Effector memory CD4-positive, alpha-beta T cell (primary cell): ENCODE measurements at places on chromosomes 4 and X.

DNA sequence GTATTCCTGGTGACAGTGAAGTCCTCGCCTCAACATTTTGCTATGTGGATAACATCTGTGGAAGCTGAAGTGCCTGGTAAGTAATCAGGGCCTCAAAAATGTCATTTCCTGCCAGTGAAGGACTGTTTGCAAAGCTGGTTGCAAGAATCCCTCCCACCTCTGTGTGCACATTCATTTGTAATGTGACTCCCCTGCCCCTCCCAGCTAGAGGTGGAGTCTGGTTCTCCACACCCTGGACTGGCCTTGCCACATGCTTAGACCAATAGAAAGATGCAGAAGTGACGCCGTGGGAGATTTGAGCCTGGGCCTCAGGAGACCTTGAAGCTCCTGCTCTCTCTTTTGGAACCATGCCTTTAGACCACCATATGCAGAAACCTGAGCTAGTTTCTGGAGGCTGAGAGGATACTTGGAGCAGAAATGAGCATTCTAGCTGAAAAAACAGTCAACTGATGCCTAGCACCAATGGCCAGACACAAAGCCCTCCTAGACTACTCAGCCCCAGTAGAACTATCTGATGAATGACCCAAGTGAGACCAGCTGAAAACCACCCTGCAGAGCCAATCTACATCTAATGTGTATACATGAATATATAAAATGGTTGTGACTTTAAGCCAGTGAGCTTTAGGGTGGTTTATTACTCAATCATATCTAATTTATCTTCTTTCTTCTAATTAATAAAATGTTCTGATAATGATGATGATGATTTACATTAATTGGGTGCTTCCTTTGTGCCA lies 47.8 kb upstream of the CRMP1 start:
- DNase-seq, result no peak

DNA sequence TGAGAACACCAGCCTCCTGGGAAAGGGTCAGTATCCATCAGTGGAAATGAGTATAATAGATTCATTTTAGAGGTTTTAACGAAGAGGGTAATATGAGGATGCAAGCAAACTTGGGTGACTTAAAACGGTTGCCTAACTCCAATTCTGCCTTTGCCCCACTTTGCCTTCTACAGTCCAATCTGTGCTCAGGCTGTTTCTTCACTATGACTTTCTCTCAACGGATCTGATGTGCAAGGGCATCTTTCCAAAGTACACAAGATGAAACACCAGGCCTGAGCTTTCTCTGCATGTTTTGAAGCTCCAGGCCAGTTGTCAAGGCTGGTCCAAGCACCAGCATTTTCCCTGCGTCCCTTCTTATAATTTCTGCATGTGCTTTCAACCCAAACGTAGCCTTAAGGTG lies 68.0 kb upstream of the TMEM164 start:
- no peak for DNase-seq

GRCh38 chr4:2763511-2763967 lies 7.4 kb upstream of the TNIP2 start:
- no peak for DNase-seq

- DNase-seq, result no peak
Observed at GRCh38 chr4:10761903-10762302, 77.3 kb upstream of the CLNK start.

- DNase-seq, result peak; percentile 2
Observed at GRCh38 chrX:103464072-103464773, 55.1 kb downstream of the RAB40A start.

DNA sequence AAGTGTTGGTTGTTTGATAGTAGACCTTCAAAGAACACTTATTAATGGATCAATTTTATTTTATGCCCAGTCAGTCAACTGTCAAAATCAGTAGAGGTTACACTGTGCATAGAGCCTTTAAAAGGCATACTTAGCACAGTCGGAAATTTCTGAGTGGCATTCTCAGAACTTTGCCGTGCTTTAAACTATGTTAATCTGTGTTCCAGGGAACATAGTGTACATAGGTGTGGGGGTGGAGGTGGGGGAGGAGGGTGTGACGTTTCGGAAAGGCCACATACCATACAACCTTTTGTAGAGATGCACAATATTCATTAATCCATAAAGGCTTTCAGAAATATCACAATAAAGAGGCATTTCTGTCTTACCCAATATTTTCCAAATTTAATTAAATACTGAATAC lies 75.8 kb downstream of the RS1 start:
- DNase-seq, result no peak

- no peak for DNase-seq
Observed at GRCh38 chrX:132068405-132068804, 45.3 kb downstream of the STK26 start.

GRCh38 chr4:76723924-76724323 lies 174.0 kb downstream of the SOWAHB start:
- no peak for DNase-seq

GRCh38 chr4:183541752-183542040 lies 36.8 kb downstream of the ING2 start:
- DNase-seq, result no peak

GRCh38 chr4:94181815-94182214 lies 25.9 kb upstream of the SMARCAD1 start:
- DNase-seq, result no peak

GRCh38 chr4:1078490-1078889 lies 34.9 kb downstream of the RNF212 start:
- no peak for DNase-seq

DNA sequence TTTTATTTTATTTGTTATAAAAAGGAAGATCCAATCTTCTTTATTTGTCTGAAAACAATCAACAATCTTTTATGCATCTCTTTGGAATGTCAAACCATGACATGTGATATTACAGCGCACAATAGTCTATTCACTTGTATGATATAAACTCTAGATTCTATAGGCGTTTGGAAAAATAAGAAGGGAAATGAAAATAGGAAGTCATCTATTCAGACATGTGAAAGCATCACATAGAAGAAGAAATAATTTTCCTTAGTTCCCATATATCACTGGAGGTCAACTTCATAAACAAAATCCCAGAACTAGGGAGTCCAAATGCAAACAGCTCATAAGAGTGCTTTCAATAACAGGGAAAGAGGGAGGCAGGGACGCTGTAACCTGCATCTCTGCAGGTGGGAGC lies 139.5 kb upstream of the RASGEF1B start:
- DNase-seq, result no peak

DNA sequence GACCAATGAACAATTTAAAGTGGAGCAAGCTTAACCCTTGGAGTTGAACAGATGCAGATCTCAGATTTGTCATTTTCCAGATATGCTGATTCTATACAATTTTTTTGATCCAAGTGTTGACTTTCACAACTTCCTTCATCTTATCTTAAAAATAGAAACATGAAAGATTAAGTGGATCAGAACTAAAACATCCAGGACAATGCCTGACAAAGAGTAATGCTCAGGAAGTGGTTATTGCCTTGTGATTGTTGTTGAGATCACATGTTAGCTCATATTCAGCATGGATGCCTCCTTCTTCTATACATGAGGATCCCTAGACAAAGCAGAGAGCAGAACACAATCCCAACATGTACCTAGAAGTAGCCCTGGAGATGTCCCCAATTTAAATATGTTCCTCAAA lies 160.9 kb downstream of the PPARGC1A start:
- no peak for DNase-seq

DNA sequence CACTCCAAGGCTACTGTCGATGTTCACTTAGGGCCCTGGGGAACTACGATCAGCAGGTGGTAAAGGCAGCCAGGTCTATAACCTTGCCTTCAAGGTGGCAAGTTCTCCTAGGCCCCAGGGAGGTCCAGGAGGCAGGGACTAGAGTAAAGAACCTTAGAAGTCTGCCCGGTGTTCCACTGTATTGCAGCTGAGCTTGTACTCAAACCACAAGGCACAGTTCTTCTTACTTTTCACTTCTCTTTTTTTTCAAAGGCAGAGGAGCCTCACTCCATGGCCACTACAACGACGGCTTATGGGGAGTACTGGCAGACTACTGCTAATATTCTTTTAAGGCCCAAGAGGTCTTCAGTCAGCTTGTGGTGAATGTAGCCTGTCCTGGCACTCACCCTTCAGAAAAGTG lies 78.8 kb upstream of the GPR174 start:
- no peak for DNase-seq

DNA sequence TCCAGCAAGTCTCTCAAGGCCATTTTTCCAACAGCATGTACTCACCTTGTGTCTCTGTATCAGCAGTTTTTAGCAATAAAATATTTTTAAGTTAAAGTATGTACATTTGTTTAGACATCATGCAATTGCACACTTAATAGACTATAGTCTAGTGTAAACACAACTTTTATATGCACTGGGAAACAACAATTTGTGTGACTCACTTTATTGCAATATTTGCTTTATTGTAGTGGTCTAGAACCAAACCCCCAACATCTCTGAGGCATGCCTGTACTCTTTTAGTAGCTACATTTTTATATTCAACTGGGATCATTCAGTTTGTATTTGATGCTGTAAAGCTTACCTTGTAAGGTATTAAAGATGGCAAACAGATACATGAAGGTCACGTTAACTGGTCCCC lies 14.7 kb upstream of the PHKA2 start:
- DNase-seq, result no peak

DNA sequence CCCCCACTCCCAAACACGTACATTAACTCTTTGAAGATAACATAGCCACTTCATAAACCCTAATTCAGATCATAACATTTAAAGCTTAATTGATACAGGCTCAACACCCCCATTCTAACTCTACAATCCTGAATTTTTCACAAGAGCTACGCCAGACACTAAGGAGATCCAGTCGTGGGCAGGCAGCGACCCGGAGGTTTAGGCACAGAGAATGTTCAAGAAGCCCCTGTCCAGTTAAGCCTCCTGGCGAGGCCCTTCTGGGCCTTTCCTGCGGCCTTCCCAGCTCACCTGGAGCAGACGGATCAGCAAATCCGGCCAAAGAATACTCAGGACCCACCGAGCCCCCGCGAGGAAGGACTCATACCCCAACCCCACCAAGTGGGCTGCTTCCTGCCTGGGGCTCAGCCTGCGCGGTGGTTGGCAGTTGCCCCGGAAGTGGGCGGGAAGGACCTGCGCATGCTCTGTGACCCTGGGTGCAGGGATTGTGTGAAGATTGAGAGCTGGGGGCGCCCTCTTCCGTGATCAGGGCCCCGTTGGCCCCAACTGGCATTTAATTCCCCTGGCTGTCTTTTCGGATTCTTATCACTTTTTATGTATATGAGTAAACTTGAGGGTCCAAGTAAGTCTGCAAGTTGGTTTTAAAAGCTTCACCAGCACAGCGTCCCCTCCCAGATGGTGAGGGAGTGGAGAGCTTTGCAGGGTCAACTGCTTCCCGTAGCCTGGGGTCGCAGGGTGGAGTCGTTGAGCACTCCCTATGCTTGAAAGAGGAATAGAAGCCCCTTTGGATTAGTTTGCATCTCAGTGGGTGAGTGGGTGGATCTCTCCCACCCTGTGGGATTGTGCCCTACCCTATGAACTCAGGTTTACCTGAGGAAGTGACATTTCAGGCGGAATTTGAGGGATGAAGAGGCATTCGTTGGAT lies at the start of gene TRIM61:
Gene TRIM61 (minus strand): TSS at position 415 of the 922 bp plus-strand sequence. CDS start 7,655 bp downstream, outside the sequence.
- DNase-seq, result no peak
